ENCODE measurements at places on chromosomes 6 and 20. TPM values are rescaled to one million over a fixed set of nuclear protein-coding genes. Genes with fewer than 3 reads are reported as not detected.

DNA sequence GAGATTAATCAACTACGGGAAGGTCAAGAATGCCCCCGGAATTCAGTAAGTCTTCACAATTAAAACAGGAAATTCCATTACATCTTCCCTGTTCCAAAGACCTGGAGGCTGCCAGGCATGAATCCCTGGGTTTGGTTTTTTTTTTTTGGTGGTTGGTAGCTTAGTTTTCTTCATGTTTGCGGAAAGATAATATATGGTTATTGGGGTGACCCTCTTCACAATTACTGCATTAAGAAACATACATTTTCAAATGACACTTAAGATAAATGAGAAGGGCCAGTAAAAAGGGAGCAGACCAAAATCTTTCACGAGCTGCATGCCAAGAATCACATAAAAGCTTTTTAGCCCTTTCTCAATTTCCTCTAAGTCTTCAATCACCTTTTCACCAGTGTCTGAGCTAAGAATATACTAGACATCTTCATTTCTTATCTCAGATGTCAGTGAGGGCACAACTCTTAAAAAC lies 64.0 kb downstream of the KIF13A start:
- no peak overlapping the region for H3K4me3 ChIP-seq
- H3K4me1 ChIP-seq: peaks cover 40% of the 10 kb centered on the region
- DNase-seq: no peak
- H3K27me3 ChIP-seq: no peaks in the 10 kb centered on the region

DNA sequence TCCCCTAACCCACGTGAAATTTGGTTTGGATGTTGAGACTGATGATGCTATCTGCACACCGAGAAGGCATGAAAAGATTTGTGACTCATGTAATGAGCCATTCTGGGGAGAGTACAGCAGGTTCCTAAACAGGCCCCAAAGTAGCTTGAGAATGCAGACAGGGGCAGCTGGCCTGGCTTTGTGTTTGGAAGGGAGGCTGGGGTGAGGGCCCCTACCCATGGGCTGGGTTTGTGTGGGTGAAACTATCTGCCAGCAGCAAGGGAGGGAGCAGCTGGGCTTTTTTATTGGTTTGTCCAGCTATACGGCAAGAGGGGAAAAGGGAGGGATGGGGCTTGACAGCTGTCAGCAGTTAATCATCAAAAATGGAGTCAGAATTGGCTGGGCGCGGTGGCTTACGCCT lies 87.0 kb upstream of the RNF24 start:
- H3K4me1 ChIP-seq: no peaks in the 10 kb centered on the region
- H3K36me3 ChIP-seq: no peaks in the 10 kb centered on the region
- no peaks in the 10 kb centered on the region for H3K27me3 ChIP-seq
- DNase-seq: no peak
- H3K27ac ChIP-seq: no peak overlapping the region
- no peak overlapping the region for H3K4me3 ChIP-seq

DNA sequence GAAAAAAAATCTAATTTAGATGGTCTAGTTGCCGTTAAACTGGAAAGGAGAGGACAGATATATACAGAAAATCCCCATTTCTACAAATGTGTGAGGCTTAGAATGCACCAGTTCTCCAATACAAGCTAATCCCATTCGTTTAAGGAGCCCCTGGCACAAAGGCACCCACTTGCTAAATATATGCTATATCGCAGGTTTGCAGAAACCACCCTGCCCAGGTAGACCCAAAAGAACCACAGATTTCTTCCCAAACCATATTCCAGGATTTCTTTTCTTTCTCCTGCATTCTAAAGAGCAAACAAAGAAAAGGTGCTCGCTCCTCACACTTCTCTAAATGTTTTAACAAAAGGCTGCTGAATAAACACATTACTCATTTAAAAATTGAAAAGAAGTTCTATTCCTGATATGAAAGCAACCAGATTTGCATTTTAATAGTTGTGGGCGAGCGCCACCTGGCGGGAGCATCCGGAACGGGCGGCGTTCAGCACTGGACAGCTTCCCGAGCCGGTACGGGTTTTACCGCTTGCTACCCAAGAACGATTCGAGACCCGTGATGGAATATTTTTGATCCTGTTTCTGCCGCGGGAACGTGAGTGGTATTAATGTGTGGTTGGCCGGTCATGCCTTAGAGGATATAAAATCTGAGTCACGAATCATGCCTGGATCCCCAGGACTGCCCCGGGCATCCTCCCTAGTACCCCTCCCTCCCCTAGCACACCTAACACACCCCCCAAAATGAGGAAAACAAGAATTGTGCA lies 2.1 kb downstream of the PTPRT start:
- H3K36me3 ChIP-seq: no peaks in the 10 kb centered on the region
- H3K4me1 ChIP-seq: peaks cover 4% of the 10 kb centered on the region
- H3K4me3 ChIP-seq: no peak overlapping the region
- H3K27ac ChIP-seq: no peak overlapping the region
- H3K27me3 ChIP-seq: peaks cover 55% of the 10 kb centered on the region

GRCh38 chr6:92086750-92087149 lies 1332.6 kb downstream of the EPHA7 start:
- H3K27me3 ChIP-seq: no peaks in the 10 kb centered on the region
- H3K27ac ChIP-seq: no peak overlapping the region
- H3K36me3 ChIP-seq: no peaks in the 10 kb centered on the region
- DNase-seq: no peak

DNA sequence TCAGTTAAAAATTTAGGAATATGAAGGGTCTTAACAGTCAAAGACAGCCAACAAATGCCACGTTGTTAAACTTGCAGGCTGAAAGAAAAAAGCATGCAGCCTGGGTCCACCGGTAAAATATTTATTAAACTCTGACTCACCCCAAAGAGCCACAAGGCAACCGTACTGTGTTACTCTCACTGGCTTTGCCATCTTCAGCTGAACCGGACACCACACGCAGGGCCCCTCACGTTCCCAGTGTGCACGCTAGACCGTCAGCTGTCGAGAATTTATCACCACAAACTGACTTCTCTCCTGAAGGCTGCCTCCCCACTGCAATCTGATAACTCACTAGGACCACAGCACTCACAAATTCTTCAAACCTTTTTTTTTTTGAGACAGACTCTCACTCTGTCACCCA lies 30.7 kb downstream of the HUS1B start:
- no peak for DNase-seq
- H3K4me1 ChIP-seq: no peaks in the 10 kb centered on the region
- no peaks in the 10 kb centered on the region for H3K27me3 ChIP-seq
- H3K36me3 ChIP-seq: peaks cover 18% of the 10 kb centered on the region
- H3K27ac ChIP-seq: no peak overlapping the region

DNA sequence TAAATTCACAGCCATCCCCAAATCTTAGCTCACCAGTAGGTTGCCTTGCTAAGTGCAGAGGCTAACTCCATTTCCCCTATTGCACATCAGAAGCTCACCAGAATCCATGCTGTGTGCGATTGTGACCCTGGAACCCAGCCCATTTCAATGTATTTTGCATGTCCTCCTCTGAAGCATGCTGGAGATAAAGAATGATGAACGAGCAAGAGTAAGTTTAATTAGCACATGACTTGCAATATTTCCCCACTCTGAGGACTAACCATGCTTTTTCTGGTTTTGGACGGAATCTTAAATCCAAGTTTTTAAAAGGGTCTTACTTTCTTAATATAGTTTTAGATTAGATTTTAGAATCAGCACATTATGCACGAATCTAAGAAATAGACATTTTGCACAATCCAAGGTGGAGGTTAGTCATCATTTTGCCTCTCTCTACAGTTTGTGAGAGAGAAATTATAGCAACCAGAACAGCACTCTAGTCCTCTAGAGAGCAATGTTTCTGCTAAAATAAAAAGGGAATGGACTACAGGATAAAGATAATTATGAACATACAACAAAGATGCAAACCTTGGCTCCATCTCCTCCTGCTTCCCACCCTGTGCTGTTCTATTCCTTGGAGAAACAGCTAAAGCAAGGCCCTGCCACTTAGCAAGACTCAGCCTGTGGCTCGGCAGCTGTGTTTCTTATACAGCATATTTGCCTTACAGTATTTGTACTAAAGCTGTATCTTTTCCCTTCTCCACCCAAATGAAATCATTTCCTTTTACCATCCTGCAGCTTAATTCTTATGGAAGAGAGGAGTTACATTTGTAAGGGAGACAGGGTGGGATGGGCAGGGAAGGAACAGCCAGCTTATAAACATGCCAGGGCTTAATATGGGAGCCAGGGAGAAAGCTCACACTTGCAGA lies 24.9 kb upstream of the LAMA4 start:
- no peaks in the 10 kb centered on the region for H3K36me3 ChIP-seq
- peak overlapping the region; percentile 13 for H3K27ac ChIP-seq
- no peak for DNase-seq
- no peaks in the 10 kb centered on the region for H3K27me3 ChIP-seq
- peaks cover 14% of the 10 kb centered on the region for H3K4me1 ChIP-seq
- H3K4me3 ChIP-seq: no peak overlapping the region

DNA sequence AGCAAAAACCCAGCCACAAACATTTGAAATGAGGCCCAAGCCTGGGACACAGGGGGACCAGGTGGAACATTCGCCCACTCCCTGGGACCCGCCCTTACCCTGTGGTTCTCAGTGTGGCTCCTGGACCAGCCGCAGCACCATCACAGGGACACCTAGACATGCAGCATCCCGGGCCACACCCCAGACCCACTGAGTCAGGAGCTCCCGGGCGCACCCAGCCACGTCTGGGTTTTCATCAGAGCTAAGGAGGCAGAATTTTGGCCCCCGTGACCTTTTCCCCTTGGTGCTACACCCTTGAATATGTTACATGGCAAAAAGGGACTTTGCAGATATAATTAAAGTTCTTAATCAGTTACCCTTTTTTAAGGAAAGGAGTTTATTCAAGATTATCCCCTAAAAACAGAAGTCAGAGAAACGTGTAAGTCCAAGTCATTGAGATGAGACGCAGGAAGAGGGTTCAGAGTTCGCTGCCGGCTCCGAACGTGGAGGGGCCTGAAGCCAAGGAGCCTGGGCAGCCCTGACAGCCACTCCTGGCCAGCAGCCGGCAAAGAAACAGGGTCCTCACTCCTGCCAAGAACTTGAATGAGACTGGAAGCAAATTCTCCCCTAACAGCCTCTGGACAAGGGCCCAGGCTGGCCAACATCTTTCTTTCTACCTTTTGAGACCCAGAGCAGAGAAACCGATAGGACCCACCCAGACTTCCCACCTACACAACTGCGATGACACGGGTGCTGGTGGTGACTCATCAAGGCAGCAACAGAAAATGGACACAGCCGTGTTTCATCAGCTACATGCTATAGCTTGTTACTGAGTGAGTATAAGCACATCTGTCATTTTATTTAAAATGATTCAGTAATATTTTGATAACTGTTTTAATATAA lies 25.3 kb downstream of the BFSP1 start:
- peak overlapping the region; percentile 68 for H3K27ac ChIP-seq
- H3K36me3 ChIP-seq: no peaks in the 10 kb centered on the region
- peaks cover 4% of the 10 kb centered on the region for H3K4me1 ChIP-seq
- no peak for DNase-seq
- H3K4me3 ChIP-seq: peak overlapping the region; percentile 57

- peaks cover 4% of the 10 kb centered on the region for H3K4me1 ChIP-seq
- no peak for DNase-seq
- H3K27ac ChIP-seq: no peak overlapping the region
- H3K36me3 ChIP-seq: no peaks in the 10 kb centered on the region
- H3K4me3 ChIP-seq: no peak overlapping the region
These were observed 15.4 kb downstream of the GCLC start for GRCh38 chr6:53529324-53530036.

DNA sequence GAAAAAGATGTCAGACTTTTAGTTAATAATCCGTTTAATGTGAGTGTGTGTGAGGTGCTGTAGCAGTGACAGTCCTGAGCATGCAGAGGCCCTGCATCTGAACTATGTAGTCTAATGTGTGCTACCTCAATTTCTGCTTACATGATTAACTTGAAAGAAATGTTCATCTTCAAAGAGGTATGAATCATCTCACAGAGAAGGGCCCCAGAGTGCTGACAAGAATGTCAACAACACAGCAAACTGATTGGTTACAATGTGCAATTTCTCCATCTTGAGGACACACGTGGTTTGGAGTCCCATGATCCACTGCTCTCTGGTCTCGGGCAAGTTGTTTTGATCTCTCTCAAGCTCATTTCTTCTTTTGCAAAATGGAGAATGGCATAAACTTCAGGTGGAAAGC lies 61.7 kb upstream of the EMILIN3 start:
- peaks cover 57% of the 10 kb centered on the region for H3K36me3 ChIP-seq
- no peak overlapping the region for H3K4me3 ChIP-seq
- H3K27me3 ChIP-seq: no peaks in the 10 kb centered on the region
- peaks cover 5% of the 10 kb centered on the region for H3K4me1 ChIP-seq

DNA sequence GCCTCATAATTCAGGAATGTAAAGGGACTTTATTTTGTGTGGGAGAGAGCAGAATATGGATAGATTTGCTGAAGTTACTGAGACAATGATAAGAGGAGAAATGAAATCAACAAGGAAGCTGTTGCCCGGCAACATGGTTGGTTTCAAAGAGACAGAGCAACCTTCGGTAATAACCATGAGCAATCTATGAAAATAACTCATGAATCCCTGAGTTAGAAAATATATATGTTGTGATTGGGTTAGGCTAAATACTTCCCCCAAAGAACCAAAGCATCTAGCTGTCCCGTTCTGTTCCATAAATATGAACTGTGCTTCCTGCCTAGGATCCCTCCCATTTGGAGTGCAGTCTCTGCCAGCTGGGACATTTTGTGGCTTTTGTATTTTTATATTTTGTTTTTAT lies 23.1 kb downstream of the SERPINB1 start:
- no peaks in the 10 kb centered on the region for H3K36me3 ChIP-seq
- H3K27ac ChIP-seq: peak overlapping the region; percentile 63

- no peak for DNase-seq
- no peaks in the 10 kb centered on the region for H3K27me3 ChIP-seq
- H3K27ac ChIP-seq: no peak overlapping the region
- H3K4me3 ChIP-seq: no peak overlapping the region
These were observed 590.5 kb upstream of the SLC35B3 start for GRCh38 chr6:9025796-9026394.

- no peaks in the 10 kb centered on the region for H3K36me3 ChIP-seq
- no peak overlapping the region for H3K4me3 ChIP-seq
- no peaks in the 10 kb centered on the region for H3K4me1 ChIP-seq
- H3K27ac ChIP-seq: no peak overlapping the region
- no peak for DNase-seq
These were observed 26.6 kb downstream of the FOXC1 start for GRCh38 chr6:1636272-1636825.

- H3K4me3 ChIP-seq: no peak overlapping the region
- no peak for DNase-seq
- H3K27me3 ChIP-seq: no peaks in the 10 kb centered on the region
- H3K4me1 ChIP-seq: no peaks in the 10 kb centered on the region
- H3K36me3 ChIP-seq: no peaks in the 10 kb centered on the region
- H3K27ac ChIP-seq: no peak overlapping the region
These were observed 101.7 kb downstream of the F13A1 start for GRCh38 chr6:6218759-6219085.

GRCh38 chr20:23226612-23227265 lies 123.9 kb upstream of the NXT1 start:
- no peak for DNase-seq
- no peak overlapping the region for H3K27ac ChIP-seq
- no peaks in the 10 kb centered on the region for H3K27me3 ChIP-seq
- no peak overlapping the region for H3K4me3 ChIP-seq
- H3K36me3 ChIP-seq: no peaks in the 10 kb centered on the region

The SLC26A8 gene
- 0.52 TPM for total RNA-seq

The PRR18 gene
- not detected for total RNA-seq

The APOM gene
- total RNA-seq: 2.6 TPM

The MSH5 gene
- 11.2 TPM for total RNA-seq

The KCNG1 gene
- not detected for total RNA-seq
